Progenitor cell of endocrine pancreas (in vitro differentiated cells): ENCODE measurements at places on chromosomes 7 and 10.
A peak's percentile ranks its signal among the peaks of the same experiment; 100 is the strongest.

- no peak for DNase-seq
Measured at GRCh38 chr7:100169147-100169850, 882 bp upstream of the GAL3ST4 start.

DNA sequence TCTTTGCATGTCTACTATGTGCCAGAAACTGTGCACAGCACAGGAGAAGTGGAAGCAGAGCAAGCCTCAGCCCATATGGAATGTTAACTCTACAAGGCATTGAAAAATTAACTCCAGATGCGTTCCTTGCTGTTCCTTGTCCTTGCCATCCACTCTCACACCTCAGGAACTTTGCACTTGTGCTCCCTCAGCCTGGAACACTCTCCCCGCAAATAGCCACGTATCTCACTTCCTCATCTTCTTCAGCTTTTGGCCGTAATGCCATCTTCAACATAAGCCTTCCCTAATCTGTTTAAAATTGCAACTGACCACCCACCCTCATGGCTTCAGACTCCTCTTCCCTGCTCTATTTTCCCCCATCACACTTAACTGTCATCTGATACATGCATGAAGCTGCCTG is 83.2 kb upstream of the CAPZA2 start:
- DNase-seq: no peak

- DNase-seq: no peak
Measured at GRCh38 chr7:40826411-40827221, 691.8 kb downstream of the SUGCT start.

GRCh38 chr10:132377326-132377725 is 19.7 kb upstream of the PWWP2B start:
- DNase-seq: no peak

DNA sequence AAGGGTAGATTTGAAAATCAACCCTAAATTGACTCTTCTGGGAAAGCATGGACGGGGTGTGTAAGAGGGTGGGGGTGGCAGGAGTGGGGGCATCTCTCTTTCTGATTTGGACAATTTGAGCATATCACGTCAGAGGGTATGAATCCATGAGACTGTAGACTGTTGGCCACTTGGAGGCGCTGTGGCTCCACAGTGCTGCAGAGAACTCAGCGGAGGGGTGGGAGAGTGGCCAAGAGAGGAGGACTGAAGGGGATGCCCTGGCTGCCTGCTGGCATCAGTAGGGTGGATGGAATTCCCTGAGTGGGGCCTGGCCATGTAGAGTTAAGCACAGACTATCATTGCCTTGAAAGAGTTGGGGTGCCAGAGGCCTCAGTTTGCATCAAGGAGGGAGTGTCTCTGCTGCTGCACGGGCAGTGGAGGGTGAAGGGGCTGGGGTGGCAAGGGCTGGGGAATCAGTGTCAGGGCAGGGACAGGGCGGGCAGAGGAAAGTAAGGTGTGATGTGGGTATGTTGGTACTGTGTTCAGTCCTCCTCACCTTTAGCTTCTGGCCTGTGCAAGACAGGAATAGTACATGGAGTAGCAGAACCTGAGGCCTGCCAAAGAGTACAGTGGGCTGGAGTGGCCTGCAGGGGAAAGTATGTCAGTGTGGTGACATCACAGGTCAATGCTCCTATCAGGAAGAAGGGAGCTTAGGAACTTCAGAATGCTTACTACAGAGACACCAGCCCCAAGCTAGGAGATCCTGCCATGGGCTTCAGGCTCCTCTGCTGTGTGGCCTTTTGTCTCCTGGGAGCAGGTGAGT is 133.5 kb upstream of the PRSS58 start:
- no peak for DNase-seq

- DNase-seq: no peak
Measured at GRCh38 chr10:4883079-4883739, 57.2 kb downstream of the AKR1E2 start.

GRCh38 chr10:6956562-6956961 is 376.5 kb upstream of the PRKCQ start:
- no peak for DNase-seq

- no peak for DNase-seq
Measured at GRCh38 chr10:114507449-114507848, 103.1 kb upstream of the AFAP1L2 start.

DNA sequence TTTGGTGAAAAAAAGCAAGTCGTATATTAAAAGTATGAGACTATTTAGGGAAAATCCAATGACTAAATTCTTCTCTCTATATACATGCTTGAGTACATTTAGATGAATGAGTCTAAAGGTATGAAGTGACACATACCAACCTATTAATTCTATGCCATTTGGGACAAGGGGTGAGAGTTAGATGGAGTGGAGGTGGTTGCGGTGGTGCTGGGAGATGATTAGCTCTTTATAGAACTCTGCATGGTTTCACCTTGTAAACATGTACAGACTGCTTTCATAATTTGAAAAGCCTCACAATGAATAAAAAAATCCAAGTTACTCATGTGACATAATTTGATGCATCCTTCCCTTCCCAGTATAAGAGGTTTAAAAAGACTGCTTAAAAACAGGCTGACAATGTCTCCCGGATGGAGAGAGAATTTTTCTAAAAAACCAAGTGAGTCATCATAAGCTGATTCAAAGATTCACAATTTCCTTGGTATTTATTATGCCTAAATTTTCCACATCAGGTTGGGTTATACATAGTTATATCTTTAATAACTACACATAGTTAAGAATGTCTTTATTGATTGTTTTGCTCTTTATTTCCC is 572.8 kb downstream of the REEP3 start:
- DNase-seq: no peak

DNA sequence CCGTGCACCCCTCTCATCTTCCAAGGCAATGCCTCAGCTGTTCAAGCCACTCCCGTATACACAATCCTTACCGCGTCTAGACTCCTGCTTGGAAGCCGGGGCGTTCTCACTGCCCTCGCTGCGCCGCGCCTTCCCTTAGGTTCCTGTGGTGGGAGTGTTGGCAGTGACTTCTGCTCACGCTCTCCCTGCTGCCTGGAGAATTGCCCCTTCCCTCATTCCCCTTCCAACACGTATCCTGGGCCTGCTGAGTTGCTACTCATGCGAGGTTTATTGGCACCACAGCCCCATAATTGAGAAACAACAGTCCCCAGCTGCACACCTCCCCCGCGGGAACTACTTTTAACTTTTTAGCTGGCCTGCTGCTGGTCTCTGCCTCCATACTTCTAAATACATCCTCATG is 31.9 kb downstream of the RBM17 start:
- no peak for DNase-seq

DNA sequence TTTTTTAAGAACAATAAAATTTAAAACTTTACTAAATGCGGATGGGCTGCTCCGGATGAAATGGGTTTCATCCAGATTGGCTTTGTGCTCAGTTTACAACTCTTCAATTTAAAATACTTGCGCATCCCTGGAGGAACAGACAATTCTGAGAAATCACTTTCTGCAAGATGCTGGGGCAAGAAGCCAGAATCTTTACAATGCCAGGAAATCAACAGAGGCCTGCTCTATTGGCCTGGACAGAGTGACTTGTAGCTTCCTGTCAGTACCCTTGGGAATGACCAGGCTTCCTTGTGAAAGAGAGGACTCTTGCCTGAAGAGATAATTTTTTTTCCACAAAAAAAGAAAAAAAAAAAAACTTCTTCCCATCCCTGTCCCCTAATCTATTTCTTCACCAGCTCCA is 3.9 kb upstream of the FAM13C start:
- DNase-seq: no peak

DNA sequence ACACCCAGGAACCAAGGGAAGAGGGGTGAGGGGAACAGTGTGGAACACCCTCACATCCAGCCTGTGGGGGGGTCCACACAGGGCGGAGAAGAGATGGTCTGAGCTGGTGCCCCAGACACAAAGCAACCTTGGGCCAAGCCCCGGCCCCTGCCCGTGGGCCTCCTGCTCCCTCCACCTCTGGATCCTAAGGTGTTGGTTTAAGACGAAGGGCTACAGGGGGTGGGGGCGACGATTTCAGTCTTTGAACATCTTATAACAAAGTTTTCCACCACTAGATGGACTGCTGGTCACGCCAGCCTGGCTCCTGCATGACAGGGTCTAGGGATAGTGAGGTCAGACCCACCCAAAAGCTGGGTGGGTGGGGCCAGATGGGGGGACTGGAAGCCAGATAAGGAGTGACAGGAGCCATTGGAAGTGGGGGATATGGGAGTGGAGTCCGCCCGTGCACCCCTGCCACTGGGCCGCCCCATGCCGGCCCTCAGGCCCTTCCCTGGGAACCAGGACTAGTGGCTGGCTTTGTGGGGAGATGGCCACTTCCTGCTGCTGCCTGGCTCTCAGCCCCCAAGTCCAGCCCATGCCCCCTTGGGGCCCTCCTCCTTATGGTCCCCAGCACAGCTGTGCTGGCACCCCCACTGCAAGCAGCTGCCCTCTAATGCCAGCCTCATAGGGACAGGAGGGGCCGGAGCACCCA is 98.4 kb downstream of the RGS10 start:
- no peak for DNase-seq

- no peak for DNase-seq
Measured at GRCh38 chr7:25261545-25262140, 33.4 kb upstream of the NPVF start.

DNA sequence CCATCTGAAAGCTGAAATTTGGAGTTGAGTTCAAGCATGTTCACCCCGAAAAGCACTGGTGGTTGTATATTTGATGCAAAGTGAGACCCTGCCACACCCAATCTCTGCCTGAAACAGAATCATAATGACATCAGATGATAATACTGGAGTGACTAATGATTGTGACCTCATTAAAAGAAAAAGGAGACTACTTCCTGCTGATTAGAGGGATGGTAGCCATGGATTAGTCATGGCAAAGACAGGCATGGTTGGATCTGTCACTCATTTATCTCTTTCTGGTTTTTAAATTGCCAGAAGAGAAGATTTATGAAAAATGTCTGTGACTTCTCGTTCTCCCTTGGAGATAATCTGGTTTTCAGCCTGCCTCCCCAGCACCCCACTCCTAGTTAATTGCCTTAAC is 101.2 kb downstream of the BAMBI start:
- no peak for DNase-seq

GRCh38 chr10:14879928-14880193 is 1.2 kb downstream of the SUV39H2 start:
- no peak for DNase-seq

GRCh38 chr7:20541608-20542349 is 73.7 kb upstream of the ABCB5 start:
- DNase-seq: no peak

DNA sequence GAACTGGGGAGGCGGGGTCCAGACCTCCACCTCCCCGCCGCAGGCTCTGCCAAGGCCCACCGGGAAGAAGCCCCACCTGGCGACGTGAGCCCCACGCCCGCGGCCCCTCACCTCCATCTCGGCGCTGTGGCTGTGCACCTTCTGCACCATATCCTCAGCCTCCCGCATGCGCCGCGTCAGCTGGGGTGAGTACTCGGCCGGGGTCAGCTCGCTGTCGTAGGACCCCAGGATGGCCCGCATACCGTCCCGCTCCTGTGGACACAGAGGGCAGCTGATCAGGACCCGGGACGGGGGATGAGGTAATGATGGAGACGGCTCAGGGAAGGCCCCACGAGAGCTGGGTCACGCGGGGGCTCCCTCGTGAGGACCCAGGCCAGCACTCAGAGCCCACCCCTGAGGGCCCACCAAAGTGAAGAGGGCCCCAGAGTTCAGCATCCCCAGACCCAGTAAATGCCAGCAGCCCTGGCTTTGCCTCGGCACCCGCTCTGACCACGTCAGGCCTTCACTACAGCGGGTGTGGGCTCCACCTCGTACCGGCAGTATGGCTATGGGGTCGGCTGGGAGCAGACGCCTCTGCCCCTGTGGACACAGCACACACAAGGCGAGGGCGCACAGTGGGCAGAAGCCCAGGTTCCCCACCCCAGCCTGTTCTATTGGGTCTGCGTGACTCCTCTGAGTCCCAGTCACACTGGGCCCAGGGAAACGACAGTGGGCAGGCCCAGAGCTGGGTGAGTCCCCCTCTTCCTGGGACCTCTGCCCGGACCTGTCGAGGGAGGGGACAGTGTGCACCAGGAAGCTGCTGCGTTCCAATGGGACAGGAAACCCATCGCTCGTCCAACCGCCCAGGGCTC is 218.1 kb downstream of the MAD1L1 start:
- no peak for DNase-seq

- DNase-seq: no peak
Measured at GRCh38 chr10:35690534-35690933, 48.4 kb upstream of the FZD8 start.

- DNase-seq: peak; percentile 54
Measured at GRCh38 chr10:11874568-11875493, 51.7 kb downstream of the PROSER2 start.

GRCh38 chr10:3226960-3227744 is 54.6 kb upstream of the PITRM1 start:
- no peak for DNase-seq

DNA sequence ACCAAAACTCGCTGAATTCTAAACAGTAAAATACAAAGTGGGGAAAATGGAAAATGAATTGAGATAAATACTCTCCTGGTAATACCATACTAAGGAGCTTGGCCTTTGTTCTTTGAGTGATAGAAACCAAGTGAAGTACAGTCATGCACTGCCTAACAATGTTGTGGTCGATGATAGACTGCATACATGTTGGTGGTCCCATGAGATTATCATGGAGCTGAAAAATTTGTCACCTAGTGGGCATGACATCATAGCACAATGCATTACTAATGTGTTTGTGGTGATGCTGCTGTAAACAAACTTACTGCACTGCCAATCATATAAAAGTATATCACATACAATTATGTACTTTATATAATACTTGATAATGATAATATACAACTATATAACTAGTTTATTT is 419.1 kb downstream of the ARL4A start:
- DNase-seq: no peak

GRCh38 chr10:1531883-1532597 is 205.3 kb downstream of the ADARB2 start:
- DNase-seq: no peak

DNA sequence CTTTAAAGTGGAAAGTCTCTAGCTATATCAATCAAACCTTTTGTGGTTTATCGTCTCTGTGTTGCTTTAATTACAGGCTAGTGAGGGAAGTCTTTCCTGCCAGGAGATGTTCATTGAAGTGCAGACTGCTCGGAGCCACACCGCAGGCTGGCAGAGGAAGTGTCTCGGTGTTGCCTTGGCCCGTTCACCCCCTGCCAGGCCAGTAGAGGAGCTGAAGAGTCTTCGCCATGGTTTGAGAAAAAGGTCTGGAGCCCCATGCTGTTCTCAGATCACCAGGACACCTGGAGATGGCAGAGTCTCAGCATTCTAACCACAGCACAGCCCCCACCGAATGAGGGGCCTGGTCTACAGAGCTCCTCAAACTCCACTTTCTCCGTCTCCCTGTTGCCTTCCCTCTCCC is 275.9 kb upstream of the PLPP4 start:
- no peak for DNase-seq

- no peak for DNase-seq
Measured at GRCh38 chr7:87528730-87529129, 53.2 kb upstream of the ABCB4 start.

DNA sequence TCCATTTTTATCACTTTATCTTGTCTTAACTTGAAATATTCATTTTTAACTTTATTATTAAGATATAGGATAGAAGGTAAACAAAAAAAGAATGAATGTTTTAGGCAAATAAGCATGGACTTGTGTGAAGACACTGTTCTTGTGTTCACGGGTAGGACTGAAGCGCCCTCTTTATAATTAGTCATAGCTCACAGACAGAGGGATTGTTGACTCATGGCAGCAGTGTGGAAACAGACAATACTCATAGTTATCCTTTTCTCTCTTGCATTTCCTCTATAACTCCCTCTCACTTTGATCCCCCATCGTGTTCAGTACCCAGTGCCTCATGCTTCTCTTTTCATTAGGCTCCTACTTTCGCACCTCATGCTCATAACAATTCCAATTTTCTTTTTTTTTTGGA is 731.8 kb downstream of the PHTF2 start:
- no peak for DNase-seq

- DNase-seq: no peak
Measured at GRCh38 chr7:151379193-151379520, 30.7 kb downstream of the WDR86 start.

- DNase-seq: no peak
Measured at GRCh38 chr10:7123774-7124173, 287.1 kb downstream of the SFMBT2 start.
